ENCODE measurements at places on chromosomes 2 and 18.
A peak's percentile ranks its signal among the peaks of the same experiment; 100 is the strongest.

DNA sequence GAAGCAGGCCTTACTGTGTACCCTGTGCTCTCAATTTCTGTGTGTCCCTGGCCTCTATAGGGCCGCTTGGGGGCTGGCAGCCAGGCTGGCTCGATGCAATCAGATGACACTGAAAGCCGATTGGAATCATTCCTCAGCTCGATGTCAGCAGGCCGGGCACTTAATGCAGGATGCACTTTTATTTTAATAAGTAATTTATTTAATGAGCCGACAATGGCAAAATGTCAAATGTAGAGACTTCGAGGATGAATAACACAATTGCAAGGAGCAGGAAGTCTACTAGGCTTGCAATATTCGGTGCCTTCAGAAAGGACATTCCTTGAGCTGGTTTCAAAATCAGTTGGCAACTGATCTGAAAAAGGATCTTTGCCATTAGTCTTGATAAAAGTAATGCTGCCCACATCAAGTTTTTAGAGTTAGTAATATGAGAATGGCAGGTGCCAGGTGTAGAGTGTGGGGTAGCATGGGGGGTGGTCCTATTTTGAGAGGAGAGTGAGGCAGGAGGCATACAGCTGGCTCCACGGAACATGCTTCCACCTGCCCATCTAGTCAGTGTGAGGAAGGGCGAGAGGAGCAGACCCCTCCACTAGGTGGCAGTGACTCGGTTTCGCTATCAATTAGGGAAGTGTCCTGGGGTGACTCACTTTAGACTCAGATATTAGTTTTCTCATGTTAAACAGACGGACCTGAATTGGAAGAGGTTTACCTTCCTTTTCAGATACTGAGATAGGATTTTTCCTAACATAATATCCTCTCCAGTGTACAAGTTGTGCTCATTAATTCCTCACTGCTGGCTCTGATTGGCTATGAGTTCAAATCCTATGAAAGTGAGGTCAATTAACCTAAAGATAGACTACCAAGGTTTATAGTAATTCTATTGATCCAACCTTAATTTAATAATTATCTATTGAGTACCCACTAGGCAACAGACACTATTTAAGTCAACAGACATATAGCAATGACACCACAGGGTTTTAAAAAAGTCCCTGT is 80.9 kb downstream of the NABP1 start:
- DNase-seq: peak; percentile 61

- DNase-seq: no peak
Observed at GRCh38 chr2:222595581-222595980, 60.3 kb downstream of the FARSB start.

- peak; percentile 55 for DNase-seq
Observed at GRCh38 chr2:54903736-54904554, 146.3 kb downstream of the RTN4 start.

- DNase-seq: no peak
Observed at GRCh38 chr2:150621526-150622213, 134.2 kb upstream of the RND3 start.

GRCh38 chr18:42392416-42392815 is 437.4 kb downstream of the PIK3C3 start:
- DNase-seq: no peak

DNA sequence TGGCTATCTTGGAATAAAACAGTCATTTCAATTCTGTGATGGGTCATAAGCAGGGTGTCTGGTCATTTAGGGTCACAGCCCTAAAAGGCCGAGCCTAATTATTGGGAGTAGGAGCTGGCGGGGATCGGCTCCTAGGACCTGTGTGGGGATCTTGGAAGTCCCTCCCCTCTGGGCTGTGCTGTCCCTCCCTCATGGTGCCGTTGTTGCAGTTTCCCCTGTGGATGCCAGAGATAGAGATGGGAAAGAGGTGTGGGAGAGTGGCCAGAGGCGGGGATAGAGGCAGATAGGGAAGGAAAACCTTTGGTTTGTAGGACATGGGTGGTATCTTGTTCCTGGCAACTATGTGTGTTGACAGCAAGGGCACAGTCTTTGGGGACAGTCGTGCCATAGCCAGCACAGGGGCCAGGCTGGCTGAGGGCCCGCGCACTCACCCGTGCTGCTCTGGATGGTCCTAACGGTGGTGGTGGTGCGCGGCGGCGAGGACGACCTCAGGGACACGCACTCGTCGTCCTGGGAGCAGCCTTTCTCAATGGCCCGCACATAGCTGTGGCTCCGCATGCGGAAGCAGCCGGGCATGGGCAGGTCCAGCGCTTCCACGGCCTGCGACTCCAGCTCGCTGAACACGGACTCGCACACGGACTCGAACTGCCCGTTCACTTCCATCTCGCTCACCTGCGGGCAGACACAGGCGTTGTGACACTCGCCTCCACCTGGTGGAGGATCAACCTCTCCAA is 278.9 kb downstream of the TGIF1 start:
- DNase-seq: no peak

GRCh38 chr2:12498704-12499103 is 218.0 kb upstream of the TRIB2 start:
- no peak for DNase-seq

- no peak for DNase-seq
Observed at GRCh38 chr2:211996857-211997256, 541.7 kb downstream of the ERBB4 start.

DNA sequence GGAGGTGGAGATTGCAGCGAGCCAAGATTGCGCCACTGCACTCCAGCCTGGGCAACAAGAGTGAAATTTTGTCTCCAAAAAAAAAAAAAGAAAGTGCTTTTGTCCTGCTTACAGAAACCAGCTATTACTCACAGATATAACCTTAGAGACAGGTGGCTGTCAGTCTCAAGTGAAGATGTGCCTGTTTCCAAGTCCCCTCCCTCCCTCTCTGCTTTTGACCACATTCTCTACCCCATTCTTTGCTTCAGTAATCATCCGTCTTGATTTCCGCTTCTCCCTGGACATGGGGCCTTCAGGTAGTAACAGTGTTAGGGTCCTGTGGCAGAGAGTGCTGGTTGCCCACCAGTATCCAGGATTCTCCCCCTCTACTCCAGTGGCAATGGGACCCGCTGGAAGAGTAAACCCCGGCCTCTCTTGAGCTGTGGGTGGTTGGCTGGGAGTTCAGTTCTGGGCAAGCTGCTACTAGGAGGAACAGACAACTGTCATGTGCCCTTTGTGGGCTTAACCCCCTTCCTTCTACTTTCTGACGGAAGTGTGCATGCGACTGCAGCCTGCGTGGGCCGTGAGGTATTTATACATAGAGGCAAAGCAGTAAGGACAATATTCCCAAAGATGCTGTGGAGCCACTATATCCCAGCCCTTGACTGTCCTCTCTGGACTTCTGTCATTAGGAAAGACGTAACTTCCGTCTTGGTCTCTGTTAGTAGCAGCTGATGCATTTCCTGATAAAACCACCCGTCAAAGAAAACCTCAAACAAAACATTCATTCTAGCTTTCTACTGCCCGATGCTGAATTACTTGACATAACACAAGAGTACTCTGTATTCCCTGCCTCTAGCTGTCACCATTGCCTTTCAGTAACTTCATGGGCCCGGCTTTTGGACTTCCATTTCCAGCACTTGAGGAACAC is 17.8 kb downstream of the PDCL3 start:
- DNase-seq: peak; percentile 43

DNA sequence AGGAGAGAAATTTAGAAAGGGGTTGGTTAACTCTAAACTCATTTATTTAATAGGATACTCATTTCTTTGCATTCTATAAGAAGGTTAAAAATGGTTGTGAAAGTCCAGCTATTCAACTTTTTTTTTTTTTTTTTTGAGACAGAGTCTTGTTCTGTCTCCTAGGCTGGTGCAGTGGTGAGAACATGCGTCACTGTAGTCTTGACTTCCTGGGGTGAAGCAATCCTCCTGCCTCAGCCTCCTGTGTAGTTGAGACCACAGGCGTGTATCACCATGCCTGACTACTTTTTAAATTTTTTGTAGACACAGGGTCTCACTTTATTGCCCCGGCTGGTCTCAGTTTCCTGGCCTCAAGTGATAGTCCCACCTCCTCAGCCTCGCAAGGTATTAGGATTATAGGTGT is 11.9 kb downstream of the ELP2 start:
- no peak for DNase-seq

DNA sequence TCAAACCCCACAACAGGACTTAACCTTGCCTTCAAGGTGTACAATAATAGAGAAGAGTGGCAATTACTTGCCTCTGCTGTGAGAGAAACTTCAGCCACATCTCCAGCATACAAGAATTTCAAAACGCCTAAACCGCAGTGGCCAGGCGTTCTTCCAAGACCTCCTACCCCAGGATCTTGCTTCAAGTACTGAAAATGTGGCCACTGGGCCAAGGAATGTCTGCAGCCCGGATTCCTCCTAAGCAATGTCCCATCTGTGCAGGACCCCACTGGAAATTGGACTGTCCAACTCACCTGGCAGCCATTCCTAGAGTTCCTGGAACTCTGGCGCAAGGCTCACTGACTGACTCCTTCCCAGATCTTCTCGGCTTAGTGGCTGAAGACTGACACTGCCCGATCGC is 2.8 kb upstream of the CYB5A start:
- no peak for DNase-seq

DNA sequence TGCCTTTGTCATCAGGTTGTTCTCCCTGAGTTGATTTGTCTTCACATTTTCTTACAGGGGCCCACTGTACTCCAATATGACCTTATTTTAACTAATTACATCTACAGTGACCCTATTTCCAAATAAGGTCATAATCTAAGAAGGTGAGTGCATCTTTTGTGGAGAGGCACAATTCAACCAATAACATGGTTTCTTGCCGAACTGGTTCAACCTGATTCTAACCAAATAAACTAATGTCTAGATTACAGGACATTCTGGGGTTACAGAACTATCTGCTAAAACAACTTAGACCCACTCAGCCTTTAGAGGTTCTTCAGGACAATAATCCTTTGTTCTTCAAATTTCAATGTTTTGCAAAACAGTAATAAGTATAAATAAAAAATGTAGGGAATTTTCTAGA is 496.5 kb upstream of the SOX11 start:
- DNase-seq: no peak

GRCh38 chr2:190759749-190760213 is 110.9 kb downstream of the NAB1 start:
- no peak for DNase-seq

- peak; percentile 15 for DNase-seq
Observed at GRCh38 chr2:159712929-159713420, 669 bp downstream of the MARCHF7 start.

- no peak for DNase-seq
Observed at GRCh38 chr2:149383340-149383739, 53.0 kb downstream of the LYPD6 start.

GRCh38 chr2:134952608-134953007 is 34.0 kb downstream of the CCNT2 start:
- DNase-seq: no peak

GRCh38 chr2:227971619-227972230 is 100.3 kb downstream of the DAW1 start:
- no peak for DNase-seq

- no peak for DNase-seq
Observed at GRCh38 chr2:226910384-226910783, 74.5 kb downstream of the RHBDD1 start.

- no peak for DNase-seq
Observed at GRCh38 chr2:175884697-175885393, 117.2 kb downstream of the LNPK start.

- DNase-seq: no peak
Observed at GRCh38 chr18:36349552-36349951, 52.0 kb downstream of the FHOD3 start.

DNA sequence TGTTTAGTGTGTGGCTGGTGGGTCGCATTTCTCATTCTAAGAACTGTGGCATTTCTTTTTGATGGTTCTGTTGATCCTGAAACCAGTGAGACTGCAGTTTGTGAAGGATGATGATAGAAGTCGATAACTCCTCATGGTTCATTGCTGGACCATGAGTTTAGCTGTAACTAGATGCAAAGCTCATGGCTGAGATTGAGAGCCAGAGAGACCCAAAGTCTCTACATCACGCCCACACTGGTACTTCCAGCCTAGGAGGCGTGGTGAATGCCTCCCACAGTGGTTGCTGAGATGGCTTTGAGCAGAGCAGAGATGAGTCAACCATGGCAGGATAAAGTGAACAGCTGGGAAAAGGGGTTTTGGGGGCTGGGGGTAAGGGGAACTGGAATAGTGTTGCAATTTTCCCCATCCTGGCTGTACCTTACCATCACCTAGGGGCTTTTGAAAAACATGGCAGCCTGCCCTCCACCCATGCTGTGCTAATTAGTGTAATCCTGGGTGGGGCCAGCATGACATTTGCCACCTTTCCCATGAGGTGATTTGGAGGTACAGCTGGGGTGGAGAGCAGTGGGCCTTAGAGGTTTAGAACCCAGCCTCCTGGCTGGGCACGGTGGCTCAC is 24.1 kb downstream of the INPP4A start:
- DNase-seq: peak; percentile 79

DNA sequence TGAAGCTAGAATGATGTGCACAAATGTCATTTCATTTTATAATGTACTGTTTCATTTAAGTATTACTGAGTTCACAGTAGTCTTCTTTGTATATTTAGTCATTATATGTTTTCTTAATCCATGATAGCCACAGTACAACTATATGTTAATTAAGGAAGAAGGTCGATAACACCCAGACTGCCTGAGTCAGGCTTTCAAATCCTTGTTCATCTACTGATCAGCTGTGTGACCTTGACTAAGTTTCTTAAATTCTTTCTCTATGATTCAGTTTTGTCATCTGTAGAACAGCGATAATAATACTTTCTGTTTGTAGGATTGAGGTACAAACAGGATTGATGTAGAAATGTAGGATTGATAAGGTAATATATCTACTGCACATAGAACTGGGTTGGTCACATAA is 5.4 kb downstream of the GCC2 start:
- no peak for DNase-seq

- no peak for DNase-seq
Observed at GRCh38 chr2:138652378-138652777, 127.8 kb downstream of the NXPH2 start.

DNA sequence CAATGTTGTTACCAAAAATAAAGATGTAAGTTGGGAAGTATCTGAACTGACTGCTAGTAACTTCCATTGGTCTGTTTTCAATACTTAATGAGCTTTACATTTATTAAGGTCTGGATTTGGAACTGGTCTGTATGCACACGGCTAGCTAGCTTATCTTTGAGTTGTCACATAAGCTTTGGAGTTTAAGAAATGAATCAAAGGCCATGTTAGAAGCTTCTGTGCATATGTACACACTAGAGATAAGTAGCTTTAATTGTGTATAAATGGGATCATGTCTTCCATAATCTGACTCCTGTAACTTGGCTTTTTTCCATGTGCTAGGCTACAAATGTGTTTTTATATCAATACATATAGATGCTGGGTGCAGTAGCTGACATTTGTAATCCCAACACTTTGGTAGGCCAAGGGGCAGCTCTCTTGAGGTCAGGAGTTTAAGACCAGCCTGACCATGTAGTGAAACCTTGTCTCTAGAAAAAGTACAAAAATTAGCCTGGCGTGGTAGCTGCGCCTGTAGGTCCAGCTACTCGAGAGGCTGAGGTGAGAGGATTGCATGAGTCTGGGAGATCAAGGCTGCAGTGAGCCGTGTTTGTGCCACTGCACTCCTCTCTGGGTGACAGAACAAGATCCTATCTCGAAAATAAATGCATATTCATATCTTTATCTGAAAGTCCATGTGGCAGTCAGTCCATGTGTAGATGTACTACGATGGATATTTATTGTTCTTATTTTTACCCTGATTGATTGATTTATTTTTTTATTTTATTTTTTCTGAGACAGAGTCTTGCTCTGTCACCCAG is 27.2 kb downstream of the ATIC start:
- DNase-seq: no peak
